ENCODE measurements at places on chromosomes 4 and X.

- peak; percentile 9 for DNase-seq
Observed at GRCh38 chr4:41334182-41334581, 77.5 kb downstream of the UCHL1 start.

DNA sequence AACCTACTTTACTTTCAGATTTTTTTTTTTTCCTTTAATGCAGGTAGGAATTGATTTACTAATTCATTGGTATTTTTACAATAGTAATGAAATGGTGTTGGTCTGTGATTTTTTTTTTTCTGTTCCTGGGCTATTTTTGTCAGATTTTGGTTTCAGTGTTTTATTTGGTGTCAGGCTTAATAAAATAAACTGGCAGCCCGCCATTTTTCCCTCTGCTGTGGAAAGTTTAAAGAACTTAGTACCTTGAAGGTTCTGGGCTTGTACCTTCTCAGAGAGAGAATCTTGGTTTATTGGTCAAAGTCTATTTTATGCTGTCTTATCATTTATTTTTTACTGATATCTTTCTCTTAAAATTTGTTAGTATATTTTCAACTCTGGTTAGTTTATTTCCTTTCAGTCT lies 64.0 kb upstream of the RHOH start:
- DNase-seq: no peak

- no peak for DNase-seq
Observed at GRCh38 chrX:27163236-27163635, 299.9 kb downstream of the PPP4R3C start.

DNA sequence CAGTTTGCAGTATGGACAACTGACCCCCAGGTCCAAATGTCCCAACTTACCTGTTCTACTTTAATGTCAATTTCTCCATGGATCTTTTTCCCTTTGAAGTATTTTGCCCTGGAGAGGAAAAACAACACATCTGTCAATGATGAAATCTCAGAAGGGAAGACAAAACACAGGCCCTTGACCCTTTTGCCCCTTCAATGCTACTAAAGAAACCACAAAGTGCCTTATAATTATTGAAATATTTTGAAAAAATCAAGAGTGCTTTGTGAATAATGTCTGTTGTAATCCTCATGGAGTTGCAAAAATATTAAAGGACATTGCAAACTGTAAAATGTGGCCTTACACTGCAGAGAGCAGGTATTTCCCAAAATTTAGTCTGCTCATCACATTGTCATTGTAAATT lies 12.6 kb downstream of the SYN1 start:
- no peak for DNase-seq

DNA sequence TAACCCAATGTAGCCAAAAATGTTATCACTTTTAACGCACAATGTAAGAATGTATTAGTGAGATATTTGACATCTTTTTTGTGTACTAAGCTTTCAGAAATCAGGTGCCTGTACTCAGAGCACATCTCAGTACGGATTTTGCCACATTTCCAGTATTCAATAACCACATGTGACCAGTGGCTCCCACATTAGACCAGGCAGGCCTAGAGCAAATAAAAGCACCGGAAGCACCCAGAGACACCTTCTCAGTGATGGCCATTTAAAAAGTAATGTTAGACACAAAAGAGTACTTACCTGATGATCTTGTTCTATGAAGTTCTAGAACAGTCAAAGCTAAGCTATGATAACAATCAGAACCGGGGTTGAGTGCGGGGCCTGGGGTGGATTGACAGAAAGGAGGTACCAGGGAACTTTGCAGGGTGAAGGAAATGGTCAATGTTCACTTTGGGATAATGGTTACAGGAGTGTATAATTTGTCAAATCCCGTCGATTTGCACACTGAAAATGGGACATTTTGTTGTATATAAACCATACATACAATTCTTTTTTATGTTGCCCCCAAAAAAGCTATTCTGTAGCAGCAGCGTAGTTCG lies 1.2 kb downstream of the CTPS2 start:
- no peak for DNase-seq

DNA sequence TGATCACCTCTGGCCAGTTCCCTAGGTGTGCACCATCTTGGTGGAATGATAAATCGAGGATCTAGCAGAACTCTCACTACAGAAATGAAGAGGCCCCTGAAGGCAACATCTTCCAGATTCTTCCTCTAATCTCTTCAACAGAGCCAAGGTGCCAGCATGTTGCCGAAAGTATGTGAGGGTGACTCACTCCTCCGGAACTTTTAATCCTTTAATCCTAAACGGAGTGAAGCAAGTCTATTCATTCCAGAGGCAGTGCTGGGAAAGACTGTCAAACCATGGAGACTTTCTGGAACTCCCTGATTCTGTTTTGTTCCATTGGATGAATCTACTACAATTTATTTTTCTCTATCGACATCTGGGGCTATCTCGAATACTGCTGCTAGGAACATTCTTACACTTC lies 68.7 kb downstream of the SUPT20HL2 start:
- DNase-seq: no peak

DNA sequence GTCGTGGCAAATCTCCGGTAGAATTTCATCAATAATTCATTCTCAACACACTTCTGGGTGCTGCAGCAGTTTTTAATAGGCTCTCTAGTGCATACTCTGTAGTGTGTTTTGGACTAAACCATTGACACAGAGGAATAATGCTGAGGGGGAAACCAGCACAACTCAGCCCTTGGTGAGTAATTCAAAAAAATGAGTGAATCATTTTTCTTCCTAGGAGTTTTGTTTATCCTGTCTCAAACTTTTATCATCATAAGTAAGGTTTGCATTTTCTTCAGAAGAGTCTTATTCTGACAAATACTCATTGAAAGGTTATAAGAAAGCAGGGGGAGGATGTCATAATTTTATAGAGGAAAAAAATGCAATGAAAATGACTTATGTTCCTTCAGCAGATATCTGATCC lies 2542.7 kb downstream of the PCDH7 start:
- DNase-seq: no peak

DNA sequence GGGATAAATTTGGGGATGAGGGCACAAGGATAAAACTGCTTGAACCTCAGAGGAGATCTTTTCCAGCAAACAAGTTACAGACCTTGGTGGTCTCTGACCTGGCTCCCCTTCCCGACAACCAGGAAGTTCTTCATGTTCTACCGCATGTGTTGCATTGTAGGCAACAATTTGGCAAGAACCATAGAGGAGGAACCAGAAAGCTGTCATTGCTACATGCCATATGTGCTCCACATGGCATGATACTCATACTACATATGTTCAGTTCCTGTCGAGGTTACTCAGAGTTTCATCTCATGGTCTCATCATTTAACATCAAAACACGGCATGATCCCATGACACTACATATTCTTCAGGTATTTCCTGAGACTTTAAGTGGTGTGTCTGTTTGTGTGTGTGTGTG lies 235.9 kb downstream of the OR13H1 start:
- DNase-seq: no peak

DNA sequence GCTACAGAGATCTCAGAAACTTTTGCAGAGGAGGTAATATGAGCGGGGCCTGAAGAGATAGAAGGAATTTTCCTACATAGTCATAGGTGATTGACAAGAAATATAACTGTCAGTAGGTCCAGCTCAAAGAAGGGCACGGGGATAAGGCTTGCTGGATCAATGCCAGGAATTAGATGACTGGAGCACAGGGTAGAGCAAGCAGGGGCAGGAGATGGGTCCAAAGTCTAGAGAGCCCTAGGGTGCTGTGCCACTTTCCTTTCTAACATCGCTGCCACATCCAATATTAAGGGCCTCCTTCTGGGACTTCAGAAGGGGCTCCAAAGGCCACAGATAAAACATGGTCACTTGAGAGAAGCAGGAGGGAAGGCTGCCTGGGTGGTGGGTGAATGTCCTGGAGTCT lies 402.2 kb downstream of the MID1IP1 start:
- peak; percentile 18 for DNase-seq

DNA sequence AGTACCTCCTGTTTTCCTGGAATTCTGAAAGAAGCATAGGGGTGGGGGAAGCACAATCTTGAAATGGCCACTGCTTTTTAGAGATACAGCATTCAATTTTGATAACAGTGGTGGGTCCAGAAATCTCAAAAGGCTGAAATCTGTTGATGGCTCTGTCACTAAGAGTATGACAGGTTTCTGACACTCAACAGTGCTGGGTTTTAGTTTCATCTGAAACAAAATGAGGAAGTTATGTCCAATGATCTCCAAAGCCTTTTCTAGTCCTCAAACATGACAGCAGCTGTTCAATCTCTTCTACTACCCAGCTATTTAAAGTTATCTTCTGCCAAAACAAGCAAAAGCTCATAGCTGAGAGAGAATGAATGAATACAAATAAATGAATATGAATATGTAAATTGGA lies 110.5 kb downstream of the IL1RAPL1 start:
- DNase-seq: no peak

DNA sequence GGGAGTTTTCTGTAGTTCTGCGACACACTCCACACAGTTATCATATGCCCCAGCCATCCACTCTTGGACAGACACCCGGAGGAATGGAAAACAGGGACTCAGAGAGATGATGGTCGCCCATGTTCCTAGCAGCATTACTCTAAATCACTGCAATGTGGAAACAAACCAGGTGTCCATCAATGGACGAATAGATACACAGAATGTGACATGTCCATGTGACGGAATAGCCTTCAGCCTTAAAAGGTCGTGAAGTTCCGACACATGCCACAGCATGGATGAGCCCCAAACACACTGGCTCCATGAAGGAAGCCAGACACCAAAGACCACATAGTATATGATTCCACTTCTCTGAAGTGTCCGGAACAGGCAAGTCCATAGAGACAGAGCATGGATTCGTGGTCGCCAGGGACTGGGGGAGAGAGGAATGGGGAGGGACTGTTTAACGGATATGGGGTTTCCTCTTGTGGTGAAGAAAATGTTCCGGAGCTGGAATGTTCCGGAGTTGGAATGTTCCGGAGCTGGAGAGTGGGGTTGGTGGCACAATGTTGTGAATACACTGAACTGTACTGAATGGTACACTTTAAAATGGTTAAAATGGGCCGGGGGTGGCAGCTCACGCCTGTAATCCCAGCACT lies 28.7 kb upstream of the AFAP1 start:
- DNase-seq: no peak

GRCh38 chrX:42054256-42054655 lies 130.9 kb upstream of the CASK start:
- DNase-seq: no peak

- no peak for DNase-seq
Observed at GRCh38 chr4:183411291-183411861, 33.1 kb upstream of the CDKN2AIP start.

Data from mucosa of descending colon (tissue), 3 donors.